Activated T-helper 2 cell treated with anti-CD3 and anti-CD28 coated beads, Interferon-gamma antibody, Interleukin-2, Interleukin-4, amounts not matched to agents 10 μg/mL and 5 μg/mL and 100 μg/mL, durations not matched to agents 14 hours and 24 hours and 36 hours (primary cell): ENCODE measurements at places on chromosomes 12 and 14. TPM values are rescaled to one million over a fixed set of nuclear protein-coding genes. Genes with fewer than 3 reads are reported as not detected.

DIO2 gene
- total RNA-seq: not detected in 2 replicates

- no peak for DNase-seq
Measured at GRCh38 chr14:93725002-93725582, 63.2 kb downstream of the PRIMA1 start.

SERPINA1 gene
- total RNA-seq: 1.1 and 1.3 TPM in 2 replicates

FOXN4 gene
- total RNA-seq: not detected in 2 replicates

AKAP3 gene
- total RNA-seq: 0.55 and 0.71 TPM in 2 replicates

GRIP1 gene
- not detected in 2 replicates for total RNA-seq

SDSL gene
- 0.46 and 0.67 TPM in 2 replicates for total RNA-seq

TTC9 gene
- 6.1 and 6.6 TPM in 2 replicates for total RNA-seq

C14orf93 gene
- 9.1 and 9.2 TPM in 2 replicates for total RNA-seq

DNA sequence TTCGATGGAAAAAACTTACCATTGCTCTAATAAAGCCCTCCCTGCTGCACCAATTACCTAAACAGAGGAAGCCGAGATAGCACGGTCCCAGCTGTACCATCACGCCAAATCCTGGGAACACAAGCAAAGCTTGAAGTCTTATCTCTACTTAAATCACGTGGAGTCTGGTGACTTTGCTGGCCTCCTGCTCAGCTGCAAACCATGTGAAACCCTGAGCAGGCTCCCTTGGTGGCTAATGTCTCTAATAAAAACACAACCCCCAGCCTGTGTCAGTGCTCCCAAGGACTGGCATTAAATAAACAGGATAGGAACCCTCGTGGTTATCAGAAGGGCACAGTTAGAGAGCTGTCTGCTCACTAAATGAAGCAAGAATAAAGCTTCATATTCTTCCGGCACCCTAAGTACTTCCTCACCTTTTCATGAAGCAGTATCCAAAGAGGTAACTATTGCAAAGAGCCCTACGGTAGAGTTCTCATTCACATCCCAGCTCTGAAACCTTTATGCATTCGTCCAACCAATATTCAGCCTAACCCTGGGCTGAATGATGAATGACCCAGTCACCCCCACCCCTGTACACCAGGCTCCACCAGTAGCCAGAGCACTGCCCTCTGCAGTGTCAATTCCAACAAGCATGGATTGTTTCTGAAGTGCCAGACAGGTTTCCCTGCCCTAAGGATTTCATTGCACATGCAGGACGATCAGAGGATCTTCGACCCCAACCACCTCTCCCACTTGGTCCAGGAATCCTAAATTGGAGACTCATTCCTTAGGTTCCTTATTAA is 452.7 kb upstream of the TMPO start:
- no peak for DNase-seq

DNA sequence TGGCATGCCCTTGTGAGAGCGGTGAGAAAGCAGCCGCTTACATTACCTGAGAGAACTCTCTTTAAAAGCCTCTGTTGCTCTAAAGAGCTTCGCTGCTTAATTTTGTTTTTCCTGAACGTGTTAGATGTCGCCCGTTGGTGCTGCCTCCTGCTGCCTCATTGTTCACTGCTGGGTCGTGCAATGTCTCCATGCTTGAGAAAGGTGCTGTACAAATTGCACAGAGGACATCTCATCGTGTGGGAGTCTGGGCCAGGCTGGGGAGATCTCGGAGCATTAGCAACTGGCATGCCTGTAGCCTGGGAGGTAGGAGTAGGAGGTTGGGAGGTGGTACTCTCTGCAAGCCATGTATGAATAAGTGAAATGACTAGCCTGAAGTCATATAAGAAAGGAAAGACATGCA is 686.0 kb downstream of the NOVA1 start:
- no peak for DNase-seq

GRCh38 chr12:48296586-48297282 is 54.0 kb downstream of the ZNF641 start:
- peak; percentile 17 for DNase-seq

- DNase-seq: no peak
Measured at GRCh38 chr12:112792743-112793142, 1.2 kb downstream of the RPH3A start.

GRCh38 chr12:70831543-70831942 is 89.0 kb downstream of the PTPRR start:
- no peak for DNase-seq

DNA sequence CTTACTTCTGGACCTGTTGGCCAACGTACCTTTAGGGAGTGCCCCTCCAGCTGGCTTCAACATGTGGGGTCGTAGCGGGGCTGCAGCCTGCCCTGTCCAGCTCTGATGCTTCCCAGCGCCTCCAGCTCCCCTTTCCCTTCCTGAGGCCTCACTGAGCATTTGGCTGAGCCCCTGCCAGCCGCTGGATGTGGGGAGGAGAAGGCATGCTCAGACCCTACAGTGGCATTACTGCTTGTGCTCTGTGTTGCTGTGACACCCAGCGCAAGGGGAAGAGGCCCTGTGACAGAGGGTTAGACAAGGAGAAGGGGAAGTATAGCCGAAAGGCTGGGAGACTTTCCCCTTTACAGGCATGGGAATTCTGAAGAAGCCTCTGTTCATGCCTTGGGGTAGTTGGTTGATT is 145.9 kb downstream of the PRKCH start:
- no peak for DNase-seq

- DNase-seq: no peak
Measured at GRCh38 chr12:67519484-67520433, 128.8 kb upstream of the DYRK2 start.

DNA sequence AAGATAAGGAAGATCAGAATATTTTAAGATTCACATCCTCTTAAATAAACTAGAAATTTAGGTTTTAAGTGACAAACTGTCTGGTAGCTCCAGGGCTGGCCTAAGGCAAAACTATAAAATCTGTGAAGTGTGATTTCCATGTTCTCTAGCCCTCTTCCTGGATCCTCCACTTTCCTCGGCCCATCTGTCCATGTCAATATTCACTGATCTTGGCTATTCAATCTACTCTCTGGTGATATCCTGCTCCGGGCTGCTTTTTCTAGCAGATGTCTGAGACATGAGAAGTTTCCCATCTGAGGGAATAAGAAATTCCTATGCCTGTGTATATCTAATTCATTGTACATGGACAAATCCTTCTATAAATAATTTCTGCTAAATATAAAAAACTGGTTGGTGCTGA is 500.4 kb downstream of the GALC start:
- DNase-seq: no peak

GRCh38 chr14:92684801-92685560 is 63.4 kb downstream of the LGMN start:
- DNase-seq: no peak

OR10P1 gene
- not detected in 2 replicates for total RNA-seq

DNA sequence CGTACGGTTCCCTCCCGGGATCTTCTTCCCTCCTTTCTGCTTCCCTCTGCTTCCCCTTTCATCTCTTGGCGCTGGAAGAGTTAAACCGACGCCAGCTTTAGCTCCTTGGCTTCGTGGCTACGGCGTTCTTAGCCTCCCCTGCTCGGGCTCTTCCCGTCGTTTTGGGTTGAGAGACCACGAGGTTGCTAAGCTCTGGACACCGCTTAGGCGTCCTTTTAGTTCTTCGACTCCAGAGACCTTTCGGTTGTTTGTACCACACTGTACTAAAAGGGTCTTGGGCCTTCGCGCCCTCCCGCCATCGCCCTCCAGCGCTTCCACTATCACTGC is 545 bp downstream of the CPSF2 start:
- no peak for DNase-seq

RNASE4 gene
- 0.73 and 1.1 TPM in 2 replicates for total RNA-seq

- DNase-seq: no peak
Measured at GRCh38 chr12:130194154-130194553, 31.9 kb downstream of the FZD10 start.

TMPRSS12 gene
- total RNA-seq: not detected in 2 replicates

DNA sequence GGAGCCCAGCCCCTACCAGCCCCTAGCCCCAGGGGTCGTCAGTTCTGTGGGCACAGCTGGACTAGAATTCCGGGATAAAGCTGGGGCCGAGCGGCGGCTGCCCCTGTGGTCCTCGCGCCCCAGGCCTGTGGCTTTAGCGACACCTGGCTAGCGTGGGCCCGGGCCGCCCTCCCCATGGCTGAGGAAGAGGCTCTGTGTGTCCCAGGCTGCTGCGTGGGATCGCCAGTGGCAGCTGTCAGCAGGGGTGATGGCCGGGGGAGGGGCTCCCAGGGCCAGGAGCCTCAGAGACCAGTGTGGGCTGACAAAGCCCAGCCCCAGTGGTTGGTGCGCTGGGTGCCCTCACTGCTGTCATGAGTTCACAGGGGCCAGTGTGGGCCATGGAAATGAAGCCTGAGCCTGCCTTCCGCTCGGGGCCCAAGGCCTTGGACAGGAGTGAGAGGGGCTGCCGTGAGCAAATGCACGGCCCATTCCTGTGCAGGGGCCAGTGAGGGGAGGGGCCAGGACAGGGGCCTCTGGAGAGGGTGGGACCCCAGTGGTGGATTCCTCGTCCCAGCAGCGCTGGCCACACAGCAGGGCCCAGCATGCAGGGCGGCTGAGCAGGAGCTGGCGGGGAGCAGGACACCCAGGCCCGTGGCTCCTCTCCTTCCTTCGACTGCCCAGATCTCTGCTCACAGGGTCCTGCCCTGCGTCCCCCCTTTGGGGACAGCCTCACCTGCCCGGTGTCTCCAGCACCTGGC is 11.4 kb downstream of the FBRSL1 start:
- no peak for DNase-seq

- DNase-seq: no peak
Measured at GRCh38 chr12:105348142-105348541, 17.7 kb downstream of the C12orf75 start.

DNA sequence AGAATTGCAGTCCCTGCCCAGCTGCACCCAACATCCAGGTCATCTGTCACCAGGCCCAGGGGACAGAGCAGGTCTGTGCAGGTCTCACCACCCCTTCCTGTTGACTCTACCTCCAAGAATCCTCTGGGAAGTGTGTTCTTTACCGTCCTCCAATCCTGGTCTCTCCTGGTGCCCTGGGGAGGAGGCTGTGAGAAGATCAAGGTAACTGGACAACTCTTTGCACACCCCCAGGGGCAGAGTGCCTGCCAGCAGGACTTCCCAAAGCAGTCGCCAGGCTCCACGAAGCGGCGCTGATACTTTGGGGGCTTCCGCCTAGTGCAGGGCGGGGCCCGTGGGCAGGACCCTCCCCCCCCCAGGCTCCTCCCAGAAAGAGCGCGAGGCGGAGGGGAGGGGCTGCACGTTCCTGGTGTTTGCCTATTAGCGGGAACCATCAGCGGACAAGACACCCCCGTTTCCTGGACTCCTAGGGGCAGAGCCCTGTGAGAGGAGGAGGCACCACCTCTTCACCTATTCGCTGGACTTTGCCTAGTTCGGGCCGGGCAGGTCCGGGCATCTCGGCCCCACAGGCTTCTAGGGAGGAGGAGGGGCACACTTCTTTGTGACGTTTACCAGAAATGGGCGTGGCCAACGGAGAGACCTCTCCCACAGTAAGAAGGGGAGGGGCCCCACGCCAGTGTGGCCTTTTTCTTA is 918.0 kb downstream of the AACS start:
- no peak for DNase-seq

- DNase-seq: no peak
Measured at GRCh38 chr12:127438512-127439244, 828.3 kb upstream of the TMEM132C start.

ASB2 gene
- 19.8 TPM in 2 replicates for total RNA-seq

LIN7A gene
- total RNA-seq: 0.48 and 0.68 TPM in 2 replicates

DNA sequence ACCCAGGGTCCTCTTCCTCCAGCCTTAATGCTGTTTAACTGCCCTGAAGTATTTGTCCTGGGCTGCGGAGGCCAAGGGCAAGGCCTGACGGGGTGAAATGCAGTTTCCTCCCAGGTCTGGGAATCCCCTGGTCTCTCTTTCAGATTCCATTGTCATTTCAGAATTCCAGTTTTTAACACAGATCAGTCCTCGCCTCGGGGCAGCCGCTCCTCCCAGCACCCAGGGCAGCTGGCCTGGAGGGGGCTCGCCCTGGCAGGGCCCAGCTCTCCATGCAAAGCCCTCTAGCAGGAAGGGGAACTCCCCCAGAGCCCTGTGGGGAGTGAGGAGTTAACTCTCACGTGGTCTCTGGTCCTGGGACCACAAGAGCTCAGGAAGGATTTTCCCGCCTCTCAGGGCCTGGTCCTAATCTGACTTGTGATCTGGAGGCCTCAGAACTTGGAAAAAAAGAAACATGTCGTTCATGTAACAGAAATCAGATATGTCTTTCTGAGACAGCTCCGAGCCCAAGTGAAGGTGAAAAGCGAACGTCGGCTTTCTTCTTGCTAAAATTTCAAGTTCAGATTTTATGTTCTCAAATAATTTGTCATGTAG is 265.6 kb upstream of the SFSWAP start:
- no peak for DNase-seq

GRCh38 chr14:102726191-102726949 is 50.9 kb upstream of the TRAF3 start:
- no peak for DNase-seq

GNB3 gene
- total RNA-seq: 1.2 and 1.3 TPM in 2 replicates

EXOC3L4 gene
- total RNA-seq: not detected in 2 replicates

SYNDIG1L gene
- total RNA-seq: not detected in 2 replicates

AQP2 gene
- total RNA-seq: not detected in 2 replicates

CRIP1 gene
- 156 and 185 TPM in 2 replicates for total RNA-seq

DNA sequence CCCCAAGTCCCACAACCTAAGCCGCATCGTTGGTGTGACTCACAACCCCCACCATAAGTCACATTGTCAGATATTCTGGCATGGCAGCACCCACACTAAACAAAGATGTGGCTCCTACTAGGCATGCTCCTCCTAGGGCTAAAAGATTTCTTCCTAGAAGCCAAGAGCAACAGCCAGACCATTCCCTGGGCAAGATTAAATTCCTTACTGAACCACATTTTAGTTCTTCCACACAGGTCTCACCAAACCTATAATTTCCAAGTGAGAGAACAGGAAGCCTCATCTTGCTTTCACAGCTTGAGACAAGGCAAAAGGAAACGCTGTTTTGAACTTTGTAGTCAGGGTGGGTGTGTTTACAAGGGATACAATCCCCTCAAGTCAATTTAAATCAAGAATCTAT is 632.8 kb downstream of the DIO2 start:
- no peak for DNase-seq
